ENCODE measurements at places on chromosomes 12 and 14.
A peak's percentile ranks its signal among the peaks of the same experiment; 100 is the strongest.

- no peak for DNase-seq
Measured at GRCh38 chr12:50419112-50419909, 18.6 kb downstream of the LARP4 start.

DNA sequence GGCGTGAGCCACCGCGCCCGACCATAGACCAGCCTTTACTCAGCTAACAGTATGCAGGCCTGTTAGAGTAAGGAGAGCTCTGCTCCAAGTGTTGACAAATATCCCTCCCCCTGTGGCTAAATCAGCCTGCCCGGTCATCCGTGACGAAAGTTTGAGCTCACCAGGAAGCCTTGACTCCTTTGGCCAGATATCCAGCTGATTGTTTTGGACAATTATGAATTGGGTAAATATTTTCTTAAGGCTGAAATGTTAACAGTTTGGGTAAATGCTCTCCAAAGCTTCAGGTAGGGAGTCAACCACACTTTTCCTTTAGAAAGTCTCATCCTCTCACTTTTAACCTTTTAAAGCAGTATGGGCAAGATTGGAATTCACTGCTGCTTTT lies 157.9 kb downstream of the PAWR start:
- no peak for DNase-seq

DNA sequence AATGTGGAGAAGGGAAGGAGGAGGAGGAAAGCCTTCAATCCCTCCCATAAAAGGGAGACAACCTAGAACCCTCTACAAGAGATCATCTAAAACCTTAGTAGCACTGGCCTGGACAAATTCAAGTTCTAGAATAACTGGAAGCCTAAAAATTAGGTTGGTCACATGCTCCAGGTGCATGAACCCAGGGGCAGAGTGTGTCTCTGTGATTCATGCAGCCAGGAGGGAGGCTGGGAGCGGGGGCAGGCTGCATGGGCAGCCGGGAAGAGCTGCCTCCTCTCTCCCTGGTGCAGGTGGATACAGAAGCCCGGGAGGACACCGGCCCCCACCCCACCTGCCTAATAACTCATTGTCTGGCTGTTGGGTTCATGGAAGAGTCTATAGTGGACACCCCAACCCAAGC lies 38.6 kb downstream of the CCDC85C start:
- DNase-seq = no peak

DNA sequence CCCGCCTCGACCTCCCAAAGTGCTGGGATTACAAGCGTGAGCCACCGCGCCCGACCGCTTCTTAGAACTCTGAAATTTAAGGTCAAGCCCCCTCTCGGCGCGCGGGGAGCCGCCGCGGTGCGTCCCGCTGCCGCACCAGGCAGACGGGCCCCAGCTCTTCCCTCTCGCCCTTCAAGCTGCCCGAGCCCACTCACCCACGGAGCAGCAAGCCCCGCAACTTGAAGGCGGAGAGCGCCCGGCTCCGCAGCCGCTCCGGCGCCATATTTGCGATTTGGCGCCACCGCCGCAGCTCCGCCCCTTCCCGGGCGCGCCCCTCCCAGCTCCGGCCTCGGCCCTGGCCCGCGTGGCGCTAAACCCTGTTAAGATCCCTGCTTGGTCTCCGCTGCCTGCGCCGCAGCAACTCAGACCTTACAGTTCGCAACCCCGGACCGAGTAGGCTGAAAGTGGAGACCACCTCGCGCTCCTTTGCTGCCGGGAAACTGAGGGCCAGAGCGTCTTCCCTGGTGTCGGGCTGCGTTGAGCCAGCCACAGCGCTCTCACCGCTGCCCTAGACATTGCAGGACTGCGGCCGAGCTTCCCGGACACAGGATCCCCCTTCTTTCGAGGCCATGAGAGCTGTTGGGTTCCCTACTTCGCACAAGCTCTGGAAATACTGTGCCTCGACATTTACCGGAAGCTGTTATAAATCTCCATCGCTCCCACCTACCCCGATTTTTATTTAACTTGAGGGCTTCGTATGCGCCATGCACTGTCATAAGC lies at the start of gene POLE2:
POLE2 (minus strand) TSS at position 273 of the 759 bp plus-strand sequence; CDS start at position 262, 11 bp downstream.
- DNase-seq = peak; percentile 79

- no peak for DNase-seq
Measured at GRCh38 chr12:4274396-4275015, 944 bp downstream of the CCND2 start.

DNA sequence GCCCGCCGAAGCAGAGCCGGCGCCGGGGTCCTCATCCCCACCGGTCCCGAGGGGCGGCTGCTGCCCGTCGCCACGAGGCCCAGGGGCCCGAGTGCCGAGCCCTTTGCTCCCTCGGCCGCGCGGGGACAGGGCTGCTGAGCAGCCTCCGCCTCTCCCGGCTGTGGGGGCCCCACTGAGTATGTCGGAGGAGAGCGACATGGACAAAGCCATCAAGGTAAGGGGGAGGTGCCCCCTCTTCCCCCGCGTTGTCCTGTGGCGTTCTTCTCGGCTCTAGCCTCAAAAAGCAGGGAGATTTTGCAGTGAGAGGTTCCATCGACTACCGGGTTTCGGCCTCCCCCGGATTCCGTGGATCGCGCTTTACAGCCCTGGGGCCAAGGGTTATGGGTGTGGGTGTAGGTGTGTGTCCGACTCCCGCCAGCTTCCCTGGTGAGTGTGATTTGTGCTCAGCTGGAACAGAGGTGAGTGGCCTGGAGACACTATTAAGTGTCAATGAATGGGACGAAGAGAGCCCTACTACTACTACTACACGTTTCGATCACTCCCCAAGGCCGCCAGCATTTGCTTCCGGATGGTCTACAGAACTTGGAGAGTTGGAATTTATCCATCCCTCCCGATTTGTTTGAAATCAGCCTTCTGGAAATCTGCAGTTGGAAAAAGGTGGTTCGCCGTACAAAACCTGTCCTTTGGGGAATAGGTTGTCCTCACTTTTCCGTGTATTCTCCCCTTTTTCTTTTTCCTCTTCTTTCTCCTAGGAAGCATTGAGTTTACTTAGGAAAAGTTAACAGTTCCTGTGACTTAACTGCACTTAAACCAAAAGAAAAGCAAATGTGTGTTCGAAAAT lies 748 bp downstream of the MAPKAPK5 start:
- peak; percentile 13 for DNase-seq

DNA sequence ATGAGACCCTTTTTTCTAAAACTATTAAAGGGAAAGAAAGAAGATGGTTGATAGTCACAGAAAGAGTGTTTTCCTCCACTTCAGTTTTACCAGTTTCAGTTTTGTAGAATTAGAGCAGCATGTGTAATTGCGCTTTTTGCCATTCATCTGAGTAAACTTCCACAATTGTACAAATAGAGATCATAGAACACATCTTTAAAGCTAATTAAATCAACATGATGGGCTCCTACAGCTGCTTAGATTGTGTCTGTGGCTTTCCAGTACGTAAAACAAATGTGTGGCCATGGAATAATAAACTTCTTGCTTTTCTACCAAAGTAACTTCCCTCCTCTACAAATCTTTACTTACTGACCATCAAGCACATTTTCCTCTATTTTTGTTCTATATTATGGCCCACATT lies 84.2 kb upstream of the LRIG3 start:
- DNase-seq = no peak

GRCh38 chr12:104294927-104295668 lies 8.4 kb upstream of the EID3 start:
- DNase-seq = no peak

DNA sequence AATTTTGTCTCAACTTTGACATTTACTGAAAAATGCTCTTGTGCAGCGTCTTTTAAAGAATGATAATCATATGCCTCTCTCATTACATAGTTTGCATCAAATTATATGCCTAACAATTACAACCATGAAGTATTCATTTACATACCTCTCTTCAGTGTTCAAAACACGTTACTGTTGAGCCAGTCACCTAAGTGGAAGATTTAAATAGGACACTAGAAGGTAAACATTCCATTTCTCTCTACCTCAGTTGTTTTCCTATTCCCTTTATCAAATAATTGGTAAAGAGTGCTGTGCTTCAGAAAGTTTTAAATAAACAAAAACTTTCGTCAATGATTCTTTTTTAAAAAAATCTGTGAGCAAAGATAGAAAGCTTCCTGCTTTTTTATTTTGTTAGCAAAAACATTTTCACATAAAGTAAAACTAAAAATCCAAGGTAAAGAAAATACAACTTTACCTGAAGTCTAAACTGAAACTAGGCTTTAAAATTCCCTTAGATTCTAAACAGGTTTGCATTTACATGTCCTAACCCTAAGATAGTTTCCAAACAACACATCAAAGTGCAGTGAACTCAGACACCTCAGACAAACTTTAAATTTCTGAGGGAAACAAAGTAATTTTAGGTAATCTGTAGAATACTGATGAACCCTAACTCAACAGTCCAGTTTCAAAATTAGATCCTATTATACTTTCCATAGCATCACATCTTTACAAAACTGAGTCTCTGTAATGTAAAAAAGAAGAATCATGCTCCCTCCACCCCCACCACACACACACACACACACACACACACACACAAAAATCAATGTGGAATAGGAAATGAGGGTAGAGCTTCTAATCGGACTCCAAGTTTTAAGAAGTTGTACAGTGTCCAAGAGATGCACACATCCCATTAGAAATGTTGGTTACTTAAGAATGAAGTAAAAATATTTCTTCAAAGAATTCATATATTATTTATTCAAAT lies 46.2 kb downstream of the PAWR start:
- no peak for DNase-seq

GRCh38 chr14:74980731-74981461 lies 21.8 kb upstream of the EIF2B2 start:
- DNase-seq = no peak

DNA sequence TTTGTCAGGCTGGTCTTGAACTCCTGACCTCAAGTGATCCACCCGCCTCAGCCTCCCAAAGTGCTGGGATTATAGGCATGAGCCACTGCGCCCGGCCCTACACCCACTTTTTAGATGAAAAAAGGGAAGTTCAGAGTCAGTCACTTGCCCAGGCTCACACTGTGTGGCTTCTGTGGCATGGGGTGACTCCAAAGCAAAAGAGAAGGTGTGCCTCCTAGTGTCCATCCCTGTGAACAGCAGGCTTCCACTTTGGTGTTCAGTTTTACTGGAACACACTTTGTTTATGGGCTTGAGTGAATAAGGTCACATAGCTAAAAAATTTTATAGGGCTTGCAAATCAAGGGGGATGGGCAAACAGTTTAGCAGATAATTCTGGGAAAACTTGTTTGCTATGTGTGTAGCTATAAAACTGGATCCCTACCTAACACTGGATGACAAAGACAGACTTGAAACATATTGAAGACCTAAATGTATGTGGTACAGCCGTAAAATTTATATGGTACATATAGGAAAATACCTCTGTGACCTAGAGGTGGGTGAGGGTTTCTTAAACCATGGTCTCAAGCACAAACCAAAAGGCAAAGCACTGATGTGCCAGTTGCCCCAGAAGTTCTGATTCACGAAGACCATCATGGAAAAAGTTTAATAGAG lies 54.9 kb downstream of the EID3 start:
- peak; percentile 10 for DNase-seq

GRCh38 chr14:91257328-91258010 lies 13.0 kb upstream of the GPR68 start:
- DNase-seq = peak; percentile 60

DNA sequence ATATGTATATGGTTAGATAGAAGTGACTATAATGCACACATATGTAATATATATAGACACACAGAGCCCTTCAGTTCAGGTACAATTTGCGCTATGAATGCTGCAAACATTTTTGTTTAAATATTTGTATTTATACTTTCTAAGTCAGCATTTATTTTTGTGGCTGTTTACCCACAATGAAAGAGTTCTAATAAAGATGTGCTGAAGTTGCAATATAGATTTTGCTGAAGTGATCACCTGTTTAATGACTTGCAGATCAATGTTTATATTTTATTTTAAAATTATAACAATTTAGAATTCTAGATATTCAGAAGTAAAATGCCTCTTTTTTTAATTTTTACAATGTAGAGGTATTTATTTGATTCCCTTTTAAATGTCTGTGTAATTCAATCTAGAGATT lies 3.5 kb downstream of the FOXG1 start:
- no peak for DNase-seq

DNA sequence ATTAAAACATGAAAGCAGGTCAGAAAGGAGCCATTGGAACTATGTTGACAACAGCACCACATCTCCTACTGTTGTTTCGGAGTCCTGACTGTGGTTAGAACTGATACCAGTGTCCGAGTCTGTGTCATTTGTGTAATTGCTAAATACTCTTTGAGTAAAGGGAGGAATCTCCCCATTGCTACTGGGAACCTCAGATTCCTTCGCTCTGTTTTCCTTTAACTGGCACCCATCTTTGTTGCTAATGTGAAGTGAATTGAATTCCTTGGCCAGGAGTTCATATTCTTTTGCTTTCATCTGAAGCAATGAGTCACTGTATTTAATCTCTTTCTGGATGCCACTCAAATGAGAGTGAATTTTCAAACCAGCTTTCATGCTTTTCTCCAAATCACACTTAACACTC lies 31.5 kb downstream of the RASSF9 start:
- no peak for DNase-seq

DNA sequence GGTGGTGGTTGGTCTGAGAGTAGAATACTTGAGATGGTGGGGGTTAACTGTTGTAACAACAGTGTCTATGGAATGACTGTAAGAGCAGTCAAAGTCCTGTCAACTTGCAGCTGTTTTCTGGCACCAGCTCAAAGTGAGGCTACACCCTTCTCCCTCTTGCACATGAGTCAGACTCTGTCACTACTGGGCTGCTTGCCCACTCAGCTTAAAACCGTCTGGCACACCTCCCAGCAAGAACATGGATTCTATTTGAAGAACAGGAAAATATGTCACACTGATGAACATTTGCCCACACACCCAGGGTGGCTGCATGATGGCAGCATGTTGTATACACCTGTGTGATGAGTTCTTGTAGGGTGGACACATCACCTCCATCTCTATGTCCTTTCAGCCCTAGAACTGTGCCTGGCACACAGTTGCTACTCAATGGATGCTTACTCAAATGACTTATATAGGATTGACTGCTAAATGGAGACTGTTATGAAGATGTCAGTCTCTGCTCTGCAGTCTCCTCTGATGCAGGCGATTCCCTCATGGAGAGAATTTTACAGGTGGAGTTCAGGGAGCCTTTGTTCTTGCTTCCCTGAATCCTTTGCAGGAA lies 19.3 kb upstream of the SERPINA6 start:
- peak; percentile 37 for DNase-seq

- no peak for DNase-seq
Measured at GRCh38 chr12:49748306-49748705, 6.9 kb downstream of the TMBIM6 start.

GRCh38 chr14:68986926-68987652 lies 8.0 kb upstream of the ACTN1 start:
- no peak for DNase-seq

DNA sequence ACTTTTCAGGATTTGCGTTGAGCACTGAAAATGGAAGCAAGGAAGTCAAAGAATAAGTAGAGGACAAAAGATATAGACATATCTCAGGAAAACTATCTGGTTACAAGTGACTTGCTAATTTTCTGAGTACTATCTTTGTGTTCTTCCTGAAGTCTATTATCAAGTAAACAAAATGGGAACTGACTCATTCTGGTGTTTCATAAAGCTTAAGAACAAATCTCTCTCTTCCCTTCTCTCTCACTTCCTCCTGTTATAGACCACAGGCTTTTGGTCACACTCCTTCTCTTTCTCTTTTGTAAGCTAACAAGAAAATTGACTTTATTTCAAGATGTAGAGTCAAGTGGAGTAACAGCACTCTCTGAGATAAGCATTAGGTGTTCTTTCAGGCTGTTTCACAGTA lies 406.6 kb upstream of the SYT1 start:
- DNase-seq = no peak

GRCh38 chr12:8075935-8076334 lies 6.1 kb upstream of the NECAP1 start:
- no peak for DNase-seq

All from cerebellum (tissue), 4 donors.